ENCODE measurements at places on chromosomes 5 and 9.
A peak's percentile ranks its signal among the peaks of the same experiment; 100 is the strongest.

DNA sequence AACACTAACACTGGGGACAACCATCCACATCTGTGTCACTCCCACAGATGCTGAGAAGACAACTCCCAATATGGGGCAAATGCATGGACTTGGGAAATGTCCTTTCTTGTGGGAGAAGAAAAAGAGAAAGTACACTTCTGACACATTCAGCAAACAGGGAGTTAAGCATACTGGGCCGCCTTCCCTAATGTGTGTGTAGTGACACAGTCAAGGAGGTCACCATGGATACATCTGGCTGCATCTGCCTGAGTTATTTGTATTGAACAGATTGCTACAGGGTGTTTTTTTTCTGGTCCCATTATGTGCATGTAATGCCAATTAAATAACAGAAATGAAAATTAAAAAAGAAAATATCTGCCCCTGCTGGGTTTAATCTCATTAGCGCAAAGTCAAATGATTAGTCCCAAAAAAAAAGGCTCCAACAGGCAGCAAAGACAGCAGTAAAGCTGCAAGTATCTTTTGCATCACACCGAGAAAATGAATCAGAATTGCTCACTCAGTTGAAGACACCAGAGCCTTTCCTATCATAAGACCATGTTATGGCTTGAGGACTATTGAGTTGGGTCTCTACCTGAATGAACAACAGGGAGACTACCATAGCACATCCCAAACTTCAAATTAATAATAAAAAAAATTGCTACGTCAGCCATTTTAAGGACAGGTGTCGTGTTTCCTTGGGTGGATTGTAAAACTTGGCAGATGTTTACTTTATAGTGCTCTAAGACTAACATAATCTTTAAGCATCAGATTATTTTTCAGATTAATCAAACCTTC, 395.9 kb downstream of the DTWD2 start:
- no peak for DNase-seq

- DNase-seq: no peak
Measured at GRCh38 chr5:160082614-160083500, 36.4 kb downstream of the PWWP2A start.

GRCh38 chr5:145544401-145544800, 290.7 kb downstream of the PRELID2 start:
- DNase-seq: no peak

GRCh38 chr9:69549310-69550202, 122.6 kb downstream of the APBA1 start:
- DNase-seq: peak; percentile 7

- no peak for DNase-seq
Measured at GRCh38 chr5:159906943-159907342, 9.3 kb upstream of the ADRA1B start.

- no peak for DNase-seq
Measured at GRCh38 chr9:77469515-77470231, 178.4 kb downstream of the GNA14 start.

DNA sequence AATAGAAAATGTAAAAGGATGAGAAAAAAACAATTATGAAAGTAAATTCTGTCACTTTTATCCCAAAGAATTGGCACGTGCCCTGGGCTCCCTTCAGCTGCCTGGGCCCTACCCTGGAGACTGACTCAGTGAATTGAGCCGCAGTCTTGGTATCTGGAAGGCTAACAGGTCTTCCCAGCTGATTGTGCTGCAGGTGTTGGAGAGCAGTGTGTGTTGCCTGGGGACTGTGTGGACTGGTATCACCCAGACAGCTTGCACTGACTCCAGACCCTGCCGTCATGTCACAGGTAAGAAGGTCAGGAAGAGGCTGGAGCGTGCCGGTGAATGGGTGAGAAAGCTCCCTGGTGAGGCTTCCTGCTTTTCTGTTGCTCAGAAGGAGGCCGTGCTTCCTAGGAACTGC, 83.3 kb downstream of the AOPEP start:
- no peak for DNase-seq

DNA sequence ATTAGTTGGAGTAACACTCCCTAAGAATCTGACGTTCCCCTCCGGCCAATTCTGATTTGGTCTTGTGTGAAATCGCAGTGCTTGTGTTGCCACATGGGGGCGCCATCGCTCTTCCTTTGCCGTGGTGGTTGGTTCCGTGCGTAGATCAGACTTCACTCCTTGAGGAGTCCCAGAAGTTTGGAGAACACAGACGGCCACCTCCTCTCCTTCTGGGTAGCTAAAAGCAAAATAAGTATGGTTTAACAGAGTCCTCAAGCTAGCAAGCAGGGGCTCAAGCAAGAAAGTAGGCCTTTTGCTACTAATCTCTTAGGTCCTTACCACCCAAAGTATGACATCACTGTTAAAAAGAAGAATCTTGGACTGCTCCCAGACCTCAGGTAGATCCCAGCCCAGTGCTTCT, 59.5 kb downstream of the HSPA4 start:
- DNase-seq: peak; percentile 66

GRCh38 chr9:89311346-89312221, 589 bp downstream of the CKS2 start:
- DNase-seq: no peak

DNA sequence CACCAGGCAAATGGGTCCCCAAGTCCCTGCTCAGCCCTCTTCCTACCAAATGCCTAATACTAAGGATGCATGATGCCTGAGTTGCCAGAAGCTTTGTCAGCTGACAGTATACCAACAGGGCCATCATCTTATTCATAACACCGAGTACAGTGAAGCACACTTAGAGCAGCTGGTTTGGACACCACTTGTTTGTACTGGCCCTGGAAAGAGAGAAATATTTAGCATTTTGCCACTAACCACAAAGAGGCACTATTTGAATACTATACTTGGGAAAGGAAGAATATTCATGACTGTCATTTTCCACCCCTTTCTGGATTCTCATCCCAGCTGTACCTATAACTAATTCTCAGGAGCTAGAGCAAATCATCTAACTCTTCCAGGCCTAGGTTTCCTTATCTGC, 364.4 kb upstream of the KIF2A start:
- no peak for DNase-seq

GRCh38 chr9:111198936-111199335, 131.1 kb downstream of the OR2K2 start:
- DNase-seq: no peak

DNA sequence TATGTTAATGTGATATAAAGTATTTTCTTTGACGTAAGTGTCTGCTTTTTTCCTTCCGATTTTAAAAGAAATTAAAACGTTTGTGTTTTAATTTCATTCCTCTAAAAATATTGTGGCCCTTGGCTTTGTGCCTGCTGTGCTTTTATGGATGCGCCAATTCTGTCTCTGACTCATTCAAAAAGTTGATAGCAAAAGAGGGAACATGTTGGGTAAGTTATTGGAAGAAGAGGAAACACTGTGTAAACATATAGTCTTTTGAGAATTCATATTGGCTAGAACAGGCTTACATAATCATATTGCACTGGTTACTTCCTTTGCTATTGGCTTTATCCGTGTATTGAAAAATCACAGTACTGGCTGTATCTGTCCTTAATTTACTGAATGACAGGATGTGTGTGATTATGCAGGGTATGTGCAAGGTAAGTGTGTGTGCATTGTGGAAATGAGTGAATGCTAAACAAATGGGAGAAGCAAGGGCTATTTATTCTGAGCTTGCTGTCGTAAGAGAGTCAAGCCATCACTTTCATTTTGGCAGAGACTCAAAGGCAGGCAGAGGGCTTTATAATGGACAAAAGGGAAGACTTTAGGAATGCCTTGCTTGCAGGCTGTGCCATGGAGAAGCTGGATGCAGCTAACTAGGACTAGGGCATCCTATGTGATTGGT, 67.8 kb downstream of the SGCD start:
- DNase-seq: no peak

GRCh38 chr5:3428334-3428733, 167.3 kb upstream of the IRX1 start:
- no peak for DNase-seq

GRCh38 chr5:74648835-74649293, 8.3 kb upstream of the ENC1 start:
- no peak for DNase-seq

GRCh38 chr9:113523421-113524141, 60.1 kb downstream of the RGS3 start:
- DNase-seq: no peak

GRCh38 chr5:136605638-136606037, 240.3 kb upstream of the TRPC7 start:
- no peak for DNase-seq

- DNase-seq: peak; percentile 20
Measured at GRCh38 chr5:172559004-172559932, 81.8 kb upstream of the NEURL1B start.

- DNase-seq: no peak
Measured at GRCh38 chr9:85536076-85536475, 205.7 kb downstream of the AGTPBP1 start.

GRCh38 chr9:108162664-108163063, 673.1 kb upstream of the KLF4 start:
- peak; percentile 67 for DNase-seq

DNA sequence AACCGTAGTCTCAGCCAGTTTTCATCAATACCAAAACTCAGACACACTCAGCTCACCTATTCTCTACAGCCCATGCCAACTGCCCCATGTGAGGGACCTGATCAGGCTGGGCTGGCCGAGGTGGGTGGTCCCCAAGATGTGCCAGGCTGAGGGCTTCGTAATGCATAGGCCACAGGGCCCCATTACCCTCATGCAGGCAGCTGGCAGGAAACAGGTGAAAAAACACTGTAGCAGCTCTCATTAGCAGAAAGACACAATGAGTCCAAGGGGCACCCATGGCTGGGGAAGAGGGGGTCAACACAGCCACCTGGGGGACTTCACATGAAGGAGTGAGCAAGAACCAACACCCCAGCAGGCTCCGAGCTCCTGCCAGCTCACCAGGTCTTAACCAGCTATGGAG, 8.2 kb downstream of the IPPK start:
- DNase-seq: no peak

DNA sequence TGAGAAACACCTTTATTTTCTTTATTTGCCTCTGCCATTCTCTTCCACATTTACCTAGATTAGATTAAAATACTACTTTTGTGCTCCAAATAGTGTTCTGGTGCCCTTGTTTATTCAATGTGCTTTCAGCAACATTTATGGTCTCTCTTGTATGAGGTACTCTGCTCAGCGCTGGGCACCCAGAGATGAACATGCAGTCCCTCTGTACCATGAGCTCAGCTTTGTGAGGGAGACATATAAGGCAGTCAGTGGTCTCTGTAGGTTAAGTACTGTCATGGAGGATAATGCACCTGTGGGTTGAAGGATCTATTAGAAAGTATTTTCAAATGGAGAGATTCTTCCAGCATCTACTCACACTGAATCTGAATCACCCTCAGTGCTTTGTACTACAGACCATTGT, 176.5 kb downstream of the TAF11L14 start:
- no peak for DNase-seq

DNA sequence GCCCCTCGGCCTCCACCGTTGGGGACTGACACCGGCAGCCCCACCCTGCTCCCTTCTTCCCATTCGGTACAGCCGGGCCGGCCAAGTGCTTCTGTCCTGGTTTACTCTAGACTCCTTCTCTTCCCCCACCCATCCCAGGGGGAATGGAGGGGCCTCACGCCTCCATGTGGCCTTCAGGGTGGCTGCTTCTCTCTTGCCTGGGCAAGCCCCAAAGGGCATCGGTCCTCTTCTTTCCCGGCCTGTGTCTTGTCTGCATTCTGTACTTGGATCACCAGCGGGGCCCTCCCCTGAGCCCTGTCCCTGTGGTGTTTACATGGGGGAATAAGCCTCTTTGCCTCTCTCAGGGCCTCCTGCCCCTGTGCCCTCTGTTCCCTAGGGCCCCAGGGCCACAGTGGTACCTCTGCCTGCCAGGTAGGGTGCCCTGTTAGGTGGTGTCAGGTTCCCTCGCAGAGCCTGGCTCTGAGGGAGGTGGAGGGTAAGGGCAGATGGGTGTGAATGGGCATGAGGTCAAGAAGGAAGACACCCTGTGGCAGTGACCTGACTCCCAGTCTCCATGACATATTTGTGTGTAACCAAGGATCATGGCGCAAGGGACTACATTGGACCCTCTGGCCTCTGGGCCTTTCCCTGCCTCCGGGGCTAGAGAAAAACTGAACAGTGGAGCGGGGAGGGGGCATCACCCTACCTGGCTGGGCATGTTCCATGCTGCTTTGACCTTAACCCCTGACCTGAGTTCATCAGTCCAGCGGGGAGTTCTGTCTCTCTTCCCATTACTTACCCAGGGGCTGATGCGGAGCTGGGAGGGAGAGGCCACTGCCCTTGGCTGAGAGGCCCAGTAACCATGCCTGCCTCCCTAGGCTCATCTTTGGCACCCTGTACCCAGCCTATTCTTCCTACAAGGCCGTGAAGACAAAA, 1.6 kb downstream of the REEP2 start:
- no peak for DNase-seq

GRCh38 chr9:134626571-134627416, 14.8 kb upstream of the COL5A1 start:
- no peak for DNase-seq

- no peak for DNase-seq
Measured at GRCh38 chr9:128408963-128409431, 11.7 kb upstream of the CERCAM start.

DNA sequence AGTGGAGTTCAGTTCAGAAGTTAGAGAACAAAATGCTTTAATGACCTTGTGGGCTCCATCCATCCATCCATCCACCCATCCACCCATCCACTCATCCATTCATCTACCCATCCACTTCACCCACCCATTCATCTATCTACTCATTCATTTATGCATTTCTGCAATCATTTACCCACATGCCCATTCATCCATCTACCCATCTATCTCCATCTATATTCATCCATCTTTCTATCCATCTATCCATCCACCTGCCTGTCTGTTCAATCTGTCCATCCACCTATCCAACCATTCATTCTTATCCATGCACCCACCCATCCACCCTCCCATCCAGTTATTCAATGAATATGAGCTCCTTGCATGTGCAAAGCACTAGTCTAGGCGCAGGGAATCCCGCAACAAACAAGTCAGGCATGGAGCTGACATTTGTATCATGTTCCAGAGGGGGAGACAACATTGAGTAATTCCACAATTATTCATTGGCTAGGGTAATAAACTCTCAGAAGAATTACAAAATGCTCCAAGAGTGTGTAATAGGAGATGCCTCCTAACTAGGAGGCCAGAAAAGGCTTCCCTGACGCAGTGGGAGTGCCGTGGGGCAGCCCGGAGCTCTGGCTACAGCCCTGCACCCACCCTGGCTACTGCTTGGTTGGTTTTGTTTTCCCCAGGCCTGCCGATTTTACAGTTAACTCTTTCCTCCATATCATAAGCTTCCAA, 211.2 kb downstream of the NXNL2 start:
- DNase-seq: peak; percentile 83

- DNase-seq: no peak
Measured at GRCh38 chr9:76803762-76804161, 39.5 kb downstream of the PCA3 start.

GRCh38 chr9:97705354-97705950, 8.3 kb upstream of the XPA start:
- no peak for DNase-seq

- no peak for DNase-seq
Measured at GRCh38 chr5:153756540-153756939, 266.1 kb downstream of the GRIA1 start.

DNA sequence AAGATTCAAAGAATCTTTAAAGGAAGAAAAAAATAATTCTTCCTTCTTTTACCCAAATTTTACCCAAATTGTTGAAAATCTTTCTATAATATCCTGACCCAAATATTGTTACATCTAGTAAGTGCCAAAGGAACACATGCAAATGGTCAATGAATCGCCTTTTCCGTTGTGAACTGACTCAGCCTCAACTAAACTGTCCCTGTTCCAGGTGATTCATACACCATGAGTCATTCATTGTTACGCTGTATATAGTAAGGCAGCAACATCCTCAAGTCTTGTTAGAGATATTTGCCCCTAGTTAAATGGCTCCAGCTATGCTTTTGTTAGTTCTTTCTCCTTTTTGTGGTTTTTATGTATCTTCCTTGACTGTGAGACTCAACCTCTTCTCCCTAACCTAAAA, 9.7 kb downstream of the PTGER4 start:
- DNase-seq: peak; percentile 66

Measured in AG09319 (cell line).